ENCODE measurements at places on chromosomes 3 and 15. TPM values are rescaled to one million over a fixed set of nuclear protein-coding genes. Genes with fewer than 3 reads are reported as not detected.
A peak's percentile ranks its signal among the peaks of the same experiment; 100 is the strongest.

PPARG gene
- polyA plus RNA-seq = 5.2 TPM

RPS27L gene
- 184 TPM for polyA plus RNA-seq

SELENOK gene
- polyA plus RNA-seq = 80.2 TPM

GOLGA8R gene
- 0.11 TPM for polyA plus RNA-seq

DNA sequence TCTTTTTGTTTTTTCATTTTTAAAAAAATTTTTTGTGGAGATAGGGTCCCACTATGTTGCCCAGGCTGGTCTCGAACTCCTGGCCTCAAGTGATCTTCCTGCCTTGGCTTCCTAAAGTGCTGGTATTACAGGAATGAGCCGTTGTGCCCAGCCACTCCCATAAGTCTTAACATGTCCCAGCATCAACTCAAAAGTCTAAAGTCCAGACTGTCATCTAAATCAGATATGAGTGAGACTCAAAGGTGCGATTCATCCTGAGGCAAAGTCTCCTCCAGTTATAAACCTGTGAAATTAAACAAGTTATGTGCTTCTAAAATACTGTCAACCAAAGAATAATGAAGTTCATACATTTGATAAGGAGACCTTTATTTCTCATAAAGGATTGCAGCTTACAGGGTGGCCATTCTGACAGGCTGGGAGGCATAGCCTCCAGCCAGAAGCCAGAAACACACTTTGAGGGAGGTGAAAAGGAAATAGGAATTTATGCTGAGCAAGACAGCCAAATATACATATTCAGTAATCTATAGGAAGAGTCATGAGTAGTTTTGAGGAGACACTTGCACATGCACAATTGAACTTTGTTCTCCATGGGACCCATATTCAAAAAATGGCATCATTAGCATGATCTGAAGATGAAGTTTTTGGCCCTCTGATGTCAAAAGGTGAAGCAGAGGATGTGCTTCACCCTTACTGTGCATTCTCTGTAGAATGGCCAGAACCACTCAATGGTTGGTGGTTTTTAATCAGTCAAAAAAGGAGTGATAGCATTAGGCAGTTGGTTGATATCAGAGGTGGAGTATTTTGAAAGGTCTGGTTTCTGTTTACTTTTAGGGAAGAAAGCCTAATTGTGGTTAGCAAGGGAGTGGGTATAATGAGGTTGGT, 11.0 kb upstream of the ZNF662 start:
- no peak for DNase-seq

- no peak for DNase-seq
Observed at GRCh38 chr3:123576122-123576521, 8.7 kb downstream of the HACD2 start.

- DNase-seq = no peak
Observed at GRCh38 chr15:95160316-95160715, 929.0 kb downstream of the MCTP2 start.

DNA sequence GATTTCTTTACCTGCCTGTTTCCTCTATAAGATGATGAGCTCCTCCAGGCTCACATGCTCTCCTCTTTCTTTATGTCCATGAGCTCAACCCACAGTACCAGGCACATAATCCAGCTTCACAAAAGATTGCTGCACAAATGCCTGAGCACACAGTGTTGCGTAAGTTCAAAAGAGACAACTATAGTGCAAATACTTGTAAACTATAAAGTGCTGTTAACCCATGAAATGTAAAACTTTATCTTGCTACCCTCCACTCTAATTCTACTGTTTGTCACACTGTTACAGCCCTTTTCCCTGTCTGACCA, 101.0 kb upstream of the LPP start:
- no peak for DNase-seq

GRCh38 chr3:192467230-192468140, 259.9 kb downstream of the FGF12 start:
- peak; percentile 52 for DNase-seq

DNA sequence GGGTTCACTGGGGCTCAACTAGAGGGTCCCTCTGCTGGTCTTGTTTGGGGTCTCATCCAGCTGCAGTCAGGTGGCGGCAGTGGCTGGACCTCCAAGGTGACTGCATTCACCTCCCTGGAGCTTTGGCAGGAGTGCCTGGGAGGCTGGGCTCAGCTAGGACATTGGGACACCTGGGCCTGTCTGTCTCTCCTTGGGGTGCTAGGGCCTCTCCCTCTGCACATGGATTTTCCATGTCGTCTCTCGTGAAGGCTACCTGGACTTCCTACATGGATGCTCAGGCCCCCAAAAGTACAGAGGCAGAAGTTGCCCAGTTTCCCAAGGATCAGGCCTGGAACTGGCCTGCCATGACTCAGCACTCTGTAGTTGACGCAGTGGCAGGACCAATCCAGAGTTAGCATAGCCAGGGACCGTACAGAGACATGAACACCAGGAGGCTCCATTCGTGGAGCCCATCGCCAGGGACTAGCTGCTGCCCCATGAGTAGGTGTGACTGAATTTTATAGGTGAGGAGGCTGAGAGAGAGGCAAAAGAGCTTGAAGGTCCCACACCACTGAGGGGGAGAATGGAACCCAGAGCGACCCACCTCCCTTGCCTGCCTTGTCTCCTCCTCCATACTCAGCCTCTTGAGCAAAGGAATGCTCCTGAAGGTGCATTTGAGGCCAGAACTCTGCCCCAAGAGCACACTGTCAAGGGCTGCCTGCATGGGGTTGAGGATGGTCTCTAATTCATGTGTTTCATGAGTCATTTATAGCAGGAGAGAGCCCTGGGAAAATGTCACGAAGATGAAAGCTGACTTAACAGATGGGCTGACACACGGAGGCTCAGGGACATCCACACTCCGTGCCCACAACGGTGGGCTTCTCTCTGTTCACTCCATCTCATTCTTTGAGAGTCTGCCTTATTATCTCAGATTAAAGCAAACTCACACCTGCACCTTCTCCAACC, 13.0 kb upstream of the ALDH1A3 start:
- DNase-seq = no peak

- DNase-seq = no peak
Observed at GRCh38 chr15:99124641-99125040, 19.8 kb downstream of the SYNM start.

DNA sequence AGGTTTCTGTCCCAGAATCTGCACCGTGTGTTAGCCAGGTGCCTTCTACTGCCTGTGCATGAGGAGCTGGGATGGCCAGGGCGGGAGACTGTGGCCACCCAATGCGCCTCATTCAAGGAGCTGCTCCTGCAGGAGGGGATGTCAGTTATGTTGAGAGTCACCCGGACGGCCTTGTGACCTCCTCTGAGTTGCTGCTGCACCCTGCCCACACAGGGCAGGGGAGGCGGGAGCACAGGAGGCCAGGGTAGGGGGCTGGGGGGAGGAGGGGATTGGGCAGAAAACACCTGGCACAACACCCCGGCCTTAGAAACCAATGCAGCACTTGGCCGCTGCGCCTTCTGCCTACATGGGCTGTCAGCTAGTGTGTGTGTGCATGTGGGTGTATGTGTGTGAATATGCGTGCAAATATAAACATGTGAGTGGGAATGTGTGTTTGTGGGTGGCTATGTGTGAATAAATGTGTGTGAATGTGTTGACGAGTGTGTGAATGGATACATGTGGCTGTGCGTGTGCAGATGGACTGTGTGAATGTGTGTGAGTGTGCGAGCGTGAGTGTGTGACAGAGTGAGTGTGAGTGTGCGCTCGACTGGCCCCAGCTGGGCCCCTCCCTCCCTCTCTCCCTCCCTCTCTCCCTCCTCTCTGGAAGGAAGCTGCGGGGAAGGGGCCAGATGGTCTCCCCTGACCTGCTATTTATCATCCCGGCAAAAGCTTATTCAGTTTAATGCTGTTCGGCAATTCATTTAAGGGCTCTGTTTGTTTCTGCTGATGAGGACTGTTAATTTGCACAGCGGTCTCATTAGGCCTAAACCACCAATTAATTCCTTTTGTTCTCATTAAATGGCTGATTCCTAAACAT, 106.9 kb downstream of the TLE3 start:
- no peak for DNase-seq
